ENCODE measurements at places on chromosomes 3 and 15. TPM values are rescaled to one million over a fixed set of nuclear protein-coding genes. Genes with fewer than 3 reads are reported as not detected.

The SI gene
- total RNA-seq, result not detected

DNA sequence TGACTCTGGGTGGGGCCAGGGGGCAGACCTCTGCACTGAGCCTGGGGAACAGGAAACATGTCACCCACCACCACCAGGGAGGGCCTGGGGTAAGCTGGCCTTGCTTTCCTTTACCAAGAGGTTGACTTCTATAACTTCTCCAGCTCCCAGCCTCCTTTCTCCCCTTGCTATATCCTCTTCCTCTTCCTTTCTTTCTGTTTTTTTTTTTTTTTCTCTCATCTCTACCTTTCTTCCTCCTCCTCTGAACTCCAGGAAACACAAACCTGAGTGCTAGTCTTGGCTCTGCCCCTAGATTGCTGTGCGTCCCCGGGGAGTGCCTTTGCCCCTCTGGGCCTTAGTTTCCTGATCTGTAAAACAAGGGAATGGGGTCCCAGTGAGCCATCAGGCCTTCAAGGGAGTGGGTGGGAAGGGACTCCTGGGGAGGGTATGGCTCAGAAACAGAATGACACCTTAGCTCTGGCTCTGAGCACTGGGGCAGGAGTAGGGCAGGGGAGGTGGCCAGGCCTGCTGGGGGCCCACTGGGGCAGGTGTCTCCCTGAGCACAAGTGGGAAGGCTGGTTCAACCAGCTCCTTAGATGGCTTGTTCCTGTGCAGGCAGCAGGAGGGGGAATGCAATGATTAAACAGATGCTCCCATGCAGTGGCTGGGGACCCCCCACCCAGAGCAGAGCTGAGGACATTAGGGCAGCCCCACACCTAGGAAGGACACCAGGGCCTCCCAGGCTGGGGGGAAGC is 4.3 kb downstream of the SNX33 start:
- no peak for DNase-seq

- DNase-seq, result no peak
These were observed 726 bp upstream of the PROK2 start for GRCh38 chr3:71785532-71786216.

DNA sequence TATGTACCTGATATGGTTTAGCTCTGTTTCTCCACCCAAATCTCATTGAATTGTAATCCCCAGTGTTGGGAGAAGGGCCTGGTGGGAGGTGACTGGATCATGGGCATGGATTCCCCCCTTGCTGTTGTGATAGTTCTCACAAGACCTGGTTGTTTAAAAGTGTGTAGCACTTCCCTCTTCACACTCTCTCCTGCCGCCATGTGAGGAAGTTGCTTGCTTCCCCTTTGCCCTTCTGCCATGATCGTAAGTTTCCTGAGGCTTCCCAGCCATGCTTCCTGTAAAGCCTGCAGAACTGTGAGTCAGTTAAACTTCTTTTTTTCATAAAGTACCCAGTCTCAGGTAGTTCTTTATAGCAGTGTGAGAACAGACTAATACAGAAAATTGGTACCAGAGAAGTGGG is 93.1 kb downstream of the C3orf70 start:
- no peak for DNase-seq

DNA sequence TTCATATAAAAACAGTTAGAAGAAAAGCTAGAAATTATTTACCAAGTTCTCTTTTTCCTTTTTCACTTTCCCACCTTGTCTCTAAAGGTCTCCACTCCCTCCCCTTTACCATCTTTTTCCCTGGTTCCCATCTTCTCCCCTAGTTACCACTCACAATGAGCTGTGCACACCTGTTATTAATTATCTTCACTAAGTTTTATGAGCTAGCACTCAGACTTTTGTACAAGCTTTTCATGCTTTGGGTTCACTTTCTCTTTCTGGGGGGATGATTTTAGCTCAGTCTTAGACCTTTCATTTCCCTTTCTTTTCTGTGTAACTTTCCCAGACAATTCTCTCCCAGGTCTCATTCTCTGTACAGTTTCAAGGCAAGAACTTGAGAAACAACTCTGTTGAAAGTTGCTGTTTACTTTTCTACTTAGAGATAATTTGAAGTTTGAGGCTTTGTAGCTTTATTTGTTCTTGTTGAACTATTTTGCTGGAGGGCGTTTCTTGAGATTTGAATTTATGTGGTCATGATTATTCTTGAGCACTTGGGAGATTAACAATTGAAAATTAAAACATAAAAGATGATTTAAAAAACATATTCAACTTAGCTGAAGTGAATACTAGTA is 24.0 kb upstream of the AADAC start:
- DNase-seq, result no peak

- no peak for DNase-seq
These were observed 9.6 kb downstream of the VGLL4 start for GRCh38 chr3:11634081-11634635.

- no peak for DNase-seq
These were observed 85.2 kb upstream of the ZNF385D start for GRCh38 chr3:21836227-21836626.

DNA sequence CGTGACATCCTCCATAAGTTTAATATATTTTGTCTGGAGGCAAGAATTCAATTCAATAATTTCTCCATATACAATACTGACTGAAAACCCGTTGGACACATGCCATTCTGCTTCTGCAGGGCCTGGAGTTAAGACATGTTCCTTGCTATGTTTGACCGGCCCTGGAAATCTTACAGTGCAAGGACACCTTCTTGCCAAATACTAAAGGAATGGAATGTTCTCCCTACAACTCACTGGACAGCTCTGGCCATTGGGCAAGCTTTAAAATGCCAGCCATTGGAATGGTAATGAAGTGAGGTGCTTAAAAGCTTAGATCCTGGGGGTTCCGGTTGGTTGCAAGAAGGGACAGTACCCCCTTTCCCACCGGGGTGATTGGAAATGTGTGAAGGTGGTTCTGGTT is 329.8 kb upstream of the PROK2 start:
- DNase-seq, result no peak

The KBTBD13 gene
- 10.6 TPM for total RNA-seq

DNA sequence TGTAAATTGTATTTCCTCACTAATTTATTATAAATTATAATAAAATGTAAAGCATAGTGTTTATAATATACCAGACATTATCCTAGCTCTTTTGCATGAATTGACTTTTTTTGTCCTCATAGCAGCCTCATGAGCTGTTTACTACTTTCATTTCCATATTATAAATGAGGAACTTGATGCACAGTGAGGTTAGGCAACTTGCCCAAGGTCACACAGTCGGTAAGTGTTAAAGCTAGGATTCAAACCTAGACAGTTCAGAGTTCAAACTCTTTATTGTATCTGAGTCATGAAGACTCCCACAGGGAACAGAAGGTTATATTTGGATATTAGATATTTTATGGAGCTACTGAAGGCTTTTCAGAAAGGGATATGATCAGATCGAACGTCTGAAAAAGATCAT is 322.2 kb upstream of the SATB1 start:
- DNase-seq, result no peak

DNA sequence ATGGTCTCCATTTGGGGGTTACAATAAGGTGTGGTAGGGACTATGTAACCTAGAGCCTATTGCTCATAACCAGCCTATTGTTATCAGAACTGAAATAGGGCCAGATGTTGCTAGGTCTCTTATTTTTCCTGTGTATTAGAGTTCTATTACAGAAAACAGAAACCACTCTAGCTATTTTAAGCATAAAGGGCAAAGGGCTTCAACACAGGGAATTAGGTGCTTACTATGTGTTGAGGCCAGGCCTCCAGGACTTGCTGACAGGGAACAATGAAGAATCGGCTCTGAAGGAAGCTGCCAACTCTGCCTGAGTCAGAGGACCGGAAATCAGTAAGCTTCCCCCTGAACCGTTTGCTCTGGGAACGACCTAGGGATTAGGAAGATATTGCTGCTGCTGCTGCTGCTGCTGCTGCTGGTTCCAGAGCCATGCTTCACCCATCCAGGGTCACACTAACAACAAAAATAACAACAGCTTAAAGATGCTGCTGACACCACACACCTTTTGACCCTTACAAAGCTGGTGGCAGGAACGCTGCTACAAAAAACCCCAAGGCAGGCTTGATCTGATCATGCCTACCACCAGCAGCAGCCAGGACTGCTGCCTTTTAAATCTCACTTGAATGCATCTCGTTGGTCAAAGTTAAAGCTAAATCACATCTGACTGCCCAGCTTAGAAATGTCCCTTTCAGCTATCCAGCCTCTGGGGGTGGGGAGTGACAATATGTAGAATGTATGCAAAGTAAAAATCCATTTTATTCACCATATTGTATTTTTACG is 276.9 kb upstream of the IL12A start:
- DNase-seq, result peak; percentile 28

- DNase-seq, result no peak
These were observed 54.3 kb downstream of the RAB7A start for GRCh38 chr3:128780101-128780837.

The ADCY5 gene
- 273 TPM for total RNA-seq

- DNase-seq, result no peak
These were observed 15.4 kb downstream of the TMEM44 start for GRCh38 chr3:194617827-194618226.

The SPTBN5 gene
- total RNA-seq, result 3.6 TPM

The ATP13A4 gene
- total RNA-seq, result 0.64 TPM

The LRRC3B gene
- 0.10 TPM for total RNA-seq

DNA sequence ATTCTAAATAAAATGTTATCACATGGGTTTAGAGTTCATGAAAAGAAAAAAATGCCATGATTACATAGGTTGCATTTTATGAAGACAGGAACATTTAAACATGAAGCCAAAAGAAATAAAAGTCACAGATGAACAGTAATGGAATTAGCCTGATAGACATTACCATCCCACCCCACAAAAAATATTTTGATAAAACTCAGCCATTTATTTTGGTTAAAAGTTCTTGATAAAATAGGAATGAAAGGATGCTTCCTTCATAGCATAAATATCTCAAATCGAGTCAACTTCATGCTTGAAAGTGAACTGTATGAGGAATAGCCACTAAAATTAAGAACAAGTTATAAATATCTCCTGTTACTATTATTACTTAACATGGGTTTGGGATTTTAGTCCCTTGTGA is 101.9 kb upstream of the TMC3 start:
- DNase-seq, result no peak

DNA sequence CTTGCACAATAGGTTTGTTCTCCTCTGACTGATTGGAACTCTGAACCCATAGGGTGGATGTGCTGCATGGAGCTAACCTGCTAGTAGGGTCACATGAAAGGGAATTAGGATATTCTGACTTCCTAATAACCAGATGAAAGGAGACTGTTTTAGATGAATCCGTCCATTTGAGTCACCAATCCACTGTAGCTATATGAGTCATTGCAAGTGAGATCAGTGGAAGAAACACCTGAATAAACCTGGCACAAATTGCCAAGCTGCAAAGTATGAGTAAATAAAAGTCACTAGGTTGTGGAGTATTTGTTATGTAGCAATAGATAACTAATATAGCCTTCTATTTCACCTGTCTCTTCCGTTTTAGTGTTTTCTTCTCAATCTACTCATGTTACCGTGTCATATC is 584.4 kb downstream of the PDCD6IP start:
- no peak for DNase-seq

DNA sequence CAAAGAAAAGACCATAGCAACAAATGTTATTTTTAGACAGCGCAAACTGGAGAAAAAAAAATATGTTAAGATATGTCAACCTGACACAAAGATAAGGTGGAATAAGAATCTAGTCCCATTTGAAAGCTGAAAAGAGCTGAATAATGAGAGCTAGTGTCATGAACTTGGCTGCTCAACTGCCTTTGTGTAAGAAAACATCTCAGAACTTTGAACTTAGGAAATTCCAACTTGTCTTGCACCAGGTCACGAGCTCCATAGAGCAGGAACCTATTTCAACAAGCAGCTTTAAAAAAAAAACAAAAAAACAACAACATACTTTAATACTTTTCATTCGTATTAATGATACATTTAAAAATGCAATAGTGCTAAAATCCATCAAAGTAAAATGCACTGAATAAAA is 79.5 kb downstream of the ZNF280D start:
- no peak for DNase-seq

The SERF2 gene
- 1,014 TPM for total RNA-seq
